ENCODE measurements at places on chromosomes 7 and 10.

DNA sequence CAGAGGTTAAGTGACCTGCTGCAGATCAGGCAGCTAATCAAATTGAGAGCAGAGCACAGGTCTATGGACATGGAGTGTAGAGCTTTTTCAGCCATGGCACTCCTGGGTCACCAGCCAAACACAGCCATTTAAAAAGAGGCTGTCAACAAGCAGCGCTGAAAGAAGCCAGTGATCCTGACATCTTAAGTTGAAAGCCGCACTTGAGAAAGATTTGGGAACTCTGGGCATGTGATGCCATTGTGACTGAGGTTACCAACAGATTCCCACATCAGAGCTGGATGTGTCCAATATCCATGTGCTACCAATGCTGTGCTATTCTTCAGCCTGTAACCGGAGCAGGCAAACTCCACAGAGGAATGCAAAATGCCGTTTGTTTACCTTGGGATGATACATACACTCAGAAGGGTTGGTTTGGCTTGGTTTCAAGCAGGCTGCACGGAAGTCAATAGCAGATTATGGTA is 56.2 kb upstream of the ABLIM1 start:
- no peak for DNase-seq

- no peak for DNase-seq
These were observed 89.3 kb downstream of the SLIT1 start for GRCh38 chr10:97096261-97097083.

DNA sequence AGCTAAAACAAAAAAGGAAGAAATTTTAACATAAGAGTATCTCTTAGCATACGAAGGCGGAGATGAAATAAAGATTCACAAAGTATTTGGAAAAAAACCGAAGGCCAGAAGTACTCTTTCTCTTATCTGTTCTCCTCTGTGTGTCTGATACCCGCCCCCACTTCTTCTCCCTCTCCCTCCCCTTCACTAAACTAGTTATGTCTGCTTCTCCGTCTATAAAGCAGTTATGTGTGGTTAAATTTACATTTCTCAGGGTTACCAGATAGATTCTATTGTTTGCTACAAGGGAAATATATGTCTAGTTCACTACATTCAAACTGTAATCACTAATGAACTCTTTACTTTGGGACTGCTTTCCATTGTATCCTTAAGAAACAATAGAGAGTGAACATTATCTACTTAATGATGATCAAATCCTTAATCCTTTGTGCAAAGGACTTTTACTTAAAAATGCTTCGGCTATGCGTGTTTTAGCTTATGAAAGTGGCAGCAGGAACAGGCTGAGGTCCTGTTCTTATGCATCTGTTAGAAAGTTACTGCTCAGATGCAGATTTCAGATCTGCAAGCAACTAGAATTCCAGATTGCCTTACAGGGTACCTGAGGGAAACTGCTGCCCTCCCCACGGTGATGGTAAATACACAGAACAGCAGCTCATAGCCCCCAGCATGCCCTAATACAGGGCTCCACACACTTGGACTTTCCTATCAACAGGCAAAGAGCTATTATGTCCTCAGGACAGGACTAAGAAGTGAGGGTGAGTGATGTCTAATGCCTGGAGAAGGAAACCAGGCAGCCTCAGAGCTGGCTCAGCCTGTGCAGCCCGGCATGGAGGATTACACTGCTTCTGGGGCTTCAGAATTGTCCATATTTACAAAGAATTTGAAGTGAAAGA is 273.3 kb downstream of the FZD1 start:
- no peak for DNase-seq

GRCh38 chr10:25130906-25131305 is 43.9 kb upstream of the GPR158 start:
- no peak for DNase-seq

DNA sequence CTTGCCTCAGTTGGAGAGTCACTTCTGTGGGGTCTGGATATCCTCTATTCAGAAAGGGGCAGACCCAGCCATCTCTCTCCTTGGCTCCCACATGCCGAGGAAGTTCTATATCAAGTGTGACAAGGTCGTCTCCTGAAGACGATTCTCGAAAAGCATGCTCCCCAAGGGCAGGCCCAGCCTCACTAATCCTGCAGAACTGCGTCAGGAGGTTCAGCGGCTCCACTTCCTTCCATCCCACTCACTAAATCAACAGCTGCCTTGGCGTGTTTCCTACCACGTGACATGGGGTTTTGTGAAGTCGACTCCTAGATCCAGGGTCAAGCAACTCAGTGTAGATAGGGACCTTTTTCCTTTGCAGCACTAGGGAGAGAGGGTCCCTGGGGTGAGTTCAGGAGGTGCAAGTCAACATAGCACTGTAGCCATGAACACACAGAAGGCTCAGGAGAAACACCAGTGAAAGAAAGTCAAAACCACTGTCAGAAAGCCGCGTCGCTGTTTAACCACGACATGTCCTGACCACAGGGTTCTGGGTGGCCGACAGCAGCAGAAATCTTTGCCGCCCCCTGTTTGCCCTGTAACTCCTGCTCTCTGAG is 156.4 kb downstream of the PRPF18 start:
- no peak for DNase-seq

- DNase-seq, result no peak
These were observed 40.5 kb downstream of the NRG3 start for GRCh38 chr10:81915504-81915897.

GRCh38 chr7:152050547-152050971 is 25.1 kb downstream of the GALNT11 start:
- no peak for DNase-seq
